ENCODE measurements at places on chromosomes 1 and 21.

- DNase-seq: no peak
Observed at GRCh38 chr1:30804352-30804751, 46.8 kb upstream of the LAPTM5 start.

DNA sequence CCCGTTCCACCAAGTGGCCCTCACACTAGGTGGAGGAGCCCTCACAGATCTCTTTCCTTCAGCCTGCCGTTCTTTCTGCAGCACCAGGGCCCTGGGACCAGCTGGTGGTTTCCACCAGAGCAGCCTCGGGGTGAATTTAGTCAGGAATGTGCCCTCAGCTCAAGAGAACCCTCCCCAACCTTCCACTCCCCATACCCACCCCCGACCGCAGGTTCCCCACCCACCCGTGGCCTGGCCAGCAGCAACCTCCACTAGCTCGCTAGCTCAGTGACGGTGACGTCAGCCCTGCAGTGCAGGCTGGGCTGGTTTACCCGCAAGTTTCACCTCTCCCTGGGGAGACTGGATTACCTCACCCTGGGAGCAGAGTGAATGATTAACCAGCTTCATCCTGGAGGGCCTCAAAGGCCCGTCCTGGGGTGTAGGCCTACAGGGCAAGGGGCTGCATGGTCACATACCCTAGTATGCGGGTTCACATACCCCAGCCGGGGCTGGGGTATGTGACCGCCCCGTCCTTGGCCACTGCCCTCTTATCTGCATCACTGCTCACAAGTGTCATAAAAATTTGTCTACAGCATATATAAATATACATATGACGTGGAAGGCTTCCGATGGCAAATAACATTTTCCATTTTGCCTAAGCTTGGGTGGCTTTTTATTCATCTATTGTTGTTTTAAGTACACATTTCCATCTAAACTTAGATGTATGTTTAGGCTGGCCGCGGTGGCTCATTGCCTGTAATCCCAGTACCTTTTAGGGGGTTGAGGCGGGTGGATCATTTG lies 24.5 kb downstream of the ELF3 start:
- no peak for DNase-seq

GRCh38 chr1:73744985-73745384 lies 453.0 kb downstream of the LRRIQ3 start:
- no peak for DNase-seq

DNA sequence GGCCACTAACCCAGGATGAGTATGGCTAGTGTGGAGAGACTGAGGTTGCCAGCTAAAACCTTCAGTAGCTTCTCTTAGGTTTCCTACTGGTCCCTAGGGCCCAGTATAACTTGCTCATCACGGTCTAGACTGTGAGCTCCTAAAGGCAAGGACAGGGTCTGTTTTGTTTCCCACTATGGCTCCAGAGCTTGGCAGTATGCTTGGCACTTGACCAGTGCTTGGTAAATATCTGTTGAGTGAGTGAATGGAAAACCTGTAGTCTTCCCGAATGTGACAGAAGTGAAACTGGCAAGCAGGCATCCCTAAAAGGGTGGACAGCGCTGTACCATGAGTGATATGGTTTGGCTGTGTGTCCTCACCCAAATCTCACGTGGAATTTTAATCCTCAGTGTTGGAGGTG lies 13.1 kb upstream of the PARS2 start:
- no peak for DNase-seq

DNA sequence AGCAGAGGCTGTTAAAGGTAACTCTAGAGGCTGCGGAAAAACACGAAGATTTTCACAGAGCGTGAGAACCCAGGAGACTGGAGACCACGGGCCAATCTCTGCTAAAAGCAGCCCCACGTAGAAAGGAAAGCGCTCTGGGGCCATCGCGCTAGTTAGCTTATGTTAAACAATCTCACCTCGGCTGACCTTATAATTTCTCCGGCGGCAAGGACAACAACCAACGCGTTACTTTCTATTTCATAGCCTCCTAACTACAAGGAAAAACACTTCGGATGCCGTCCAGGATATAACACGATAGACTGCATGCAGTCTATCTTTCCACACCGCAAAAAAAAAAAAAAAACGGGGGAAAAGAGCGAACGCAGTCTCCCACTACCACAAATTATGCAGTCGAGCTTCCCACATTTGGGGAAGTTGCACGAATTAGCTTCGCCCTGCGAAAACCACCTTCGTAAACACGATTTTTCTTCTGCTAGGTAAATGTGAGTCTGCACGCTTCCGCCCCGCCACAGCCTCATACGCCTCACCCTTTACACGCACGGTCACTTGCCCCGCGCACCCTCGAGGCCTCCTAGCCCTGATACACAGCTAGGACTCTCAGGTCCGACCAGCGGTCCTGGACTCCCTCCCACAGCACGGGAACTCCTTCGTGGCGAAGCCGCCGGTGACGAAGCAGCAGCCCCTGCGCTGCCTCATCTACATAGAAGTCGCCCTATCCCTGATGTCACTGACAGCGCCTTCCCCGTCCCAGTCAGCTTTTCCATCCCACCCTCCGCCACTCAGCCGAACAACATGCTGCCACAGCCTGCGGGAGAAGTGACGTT lies 87.8 kb downstream of the PRKAB2 start:
- no peak for DNase-seq

DNA sequence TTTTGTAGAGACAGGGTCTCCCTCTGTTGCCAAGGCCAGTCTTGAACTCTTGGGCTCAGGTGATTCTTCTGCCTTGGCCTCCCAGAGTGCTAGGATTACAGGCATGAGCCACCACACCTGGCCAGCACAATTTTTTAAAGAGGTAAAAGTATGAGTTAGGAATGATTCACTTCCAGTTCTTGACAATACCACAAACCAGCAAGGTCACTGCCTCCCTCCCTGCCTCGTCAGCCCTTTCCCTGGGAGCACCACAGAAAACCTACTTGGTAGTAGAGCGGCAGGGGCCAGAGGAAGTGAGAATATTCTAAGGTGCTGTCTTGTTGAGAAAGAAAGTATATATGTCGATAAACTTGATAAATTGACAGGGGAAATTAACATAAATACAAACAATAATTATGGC lies 10.8 kb upstream of the CDA start:
- DNase-seq: no peak

- peak; percentile 98 for DNase-seq
Observed at GRCh38 chr1:117059678-117060440, at the start of gene TTF2. TTF2 (plus strand) TSS chr1:117060326; CDS start chr1:117060347, 21 bp downstream.

DNA sequence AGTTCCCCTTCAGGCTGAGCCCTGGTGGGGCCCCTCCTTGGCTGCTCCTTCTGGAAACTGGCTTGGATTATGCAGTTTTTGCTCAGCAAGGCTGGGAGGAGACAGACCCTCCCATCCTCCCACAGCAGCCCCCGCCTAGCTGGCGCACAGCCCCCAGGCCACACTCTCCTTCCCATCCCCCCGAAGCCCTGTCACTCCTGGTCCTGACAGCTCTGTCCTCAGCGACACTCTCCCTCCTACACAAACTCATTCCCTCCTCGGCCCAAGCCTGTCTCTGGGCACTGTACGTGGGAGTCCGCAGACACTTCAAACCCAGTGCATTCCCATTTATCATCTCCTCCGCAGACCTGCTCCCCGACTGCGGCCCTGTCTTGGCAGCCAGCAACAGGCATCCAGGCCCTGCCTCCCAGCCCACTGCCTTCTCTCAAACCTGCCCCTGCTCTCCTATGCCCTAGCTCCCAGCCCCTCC lies 25.0 kb upstream of the EPHB2 start:
- no peak for DNase-seq

GRCh38 chr1:41509270-41509671 lies 24.8 kb upstream of the EDN2 start:
- no peak for DNase-seq

DNA sequence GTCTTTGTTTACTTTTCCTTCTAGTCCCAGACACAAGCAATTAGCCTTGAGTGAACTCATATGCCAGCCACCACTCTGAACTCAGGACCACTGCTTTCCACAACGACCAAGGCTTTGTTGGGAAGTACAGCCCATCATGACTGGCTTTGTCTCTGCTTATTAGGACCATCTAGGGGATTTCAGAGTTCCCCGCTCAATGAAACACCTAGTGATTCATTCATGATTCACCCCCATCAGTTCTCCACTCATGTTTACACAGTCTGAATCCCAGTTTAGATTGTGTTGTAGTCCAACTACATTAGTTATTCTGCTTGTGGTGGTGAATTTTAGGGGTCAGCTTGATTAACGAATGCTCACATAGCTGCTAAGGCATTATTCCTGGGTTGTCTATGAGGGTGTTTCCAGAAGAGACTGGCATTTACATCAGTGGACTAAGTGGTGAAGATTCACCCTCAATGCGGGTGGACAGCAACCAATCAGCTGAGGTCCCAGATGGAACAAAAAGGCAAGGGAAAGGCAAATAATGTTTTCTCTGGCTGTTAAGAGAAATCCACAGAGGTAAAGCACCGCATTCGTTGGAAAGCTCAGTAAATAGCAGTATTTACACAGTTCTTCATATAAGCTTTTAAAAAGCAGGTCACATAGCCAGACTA lies 122.7 kb downstream of the RGS21 start:
- no peak for DNase-seq

DNA sequence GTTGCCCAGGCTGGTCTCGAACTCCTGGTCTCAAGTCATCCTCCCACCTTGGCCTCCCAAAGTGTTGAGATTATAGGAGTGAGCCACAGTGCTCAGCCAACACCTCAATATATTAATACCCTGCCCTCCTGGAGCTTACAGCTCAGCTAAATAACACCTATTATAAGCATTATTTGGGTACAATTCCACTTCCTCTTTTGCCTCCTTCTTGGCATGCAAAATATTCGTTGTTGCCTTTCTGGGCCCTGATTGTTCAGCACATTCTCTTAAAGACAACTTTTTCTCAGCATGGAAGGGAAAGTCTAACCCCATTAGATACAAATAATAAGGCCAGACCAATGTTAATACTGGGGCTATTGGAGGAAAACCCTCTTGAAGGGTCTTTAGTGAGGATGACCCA lies 2.8 kb downstream of the PAQR7 start:
- DNase-seq: no peak

DNA sequence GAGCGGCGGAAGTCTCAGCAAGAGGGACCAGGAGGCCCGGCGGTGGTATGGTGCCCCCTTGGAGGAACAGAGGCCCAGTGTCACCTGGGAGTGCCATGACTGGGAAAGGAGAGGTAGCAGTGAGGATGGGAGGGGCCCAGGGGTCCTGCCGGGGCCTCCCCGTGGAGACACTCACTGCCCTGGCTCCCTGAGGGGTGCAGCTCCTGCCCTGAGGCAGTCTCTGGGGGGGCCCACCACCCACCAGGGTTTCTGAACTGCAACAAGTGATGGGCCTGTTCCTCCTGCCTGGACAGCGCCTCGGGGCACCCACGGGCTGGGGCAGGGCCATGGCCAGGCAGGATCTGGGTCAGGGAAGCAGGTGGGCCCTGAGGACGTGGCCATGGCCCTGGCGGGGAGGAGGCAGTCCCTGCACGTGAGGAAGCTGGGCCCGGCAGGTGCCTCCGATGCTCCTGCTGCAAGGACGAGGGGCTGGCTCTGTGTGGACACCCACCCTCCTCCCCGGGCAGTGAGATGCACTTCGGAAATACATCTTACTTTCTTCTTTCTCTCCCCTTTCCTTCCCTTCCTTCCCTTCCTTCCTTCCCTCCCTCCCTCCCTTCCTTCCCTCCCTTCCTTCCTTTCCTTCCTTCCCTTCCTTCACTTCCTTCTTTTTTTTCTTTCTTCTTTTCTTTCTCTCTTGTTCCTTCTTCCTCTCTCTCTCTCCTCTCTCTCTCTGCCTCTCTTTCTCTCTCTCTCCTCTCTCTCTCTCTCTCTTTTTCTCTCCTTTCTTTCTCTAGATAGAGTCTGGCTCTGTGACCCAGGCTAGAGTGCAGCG lies 66.6 kb downstream of the MORN1 start:
- DNase-seq: no peak

GRCh38 chr1:3442901-3443300 lies 11.6 kb upstream of the ARHGEF16 start:
- DNase-seq: no peak

- no peak for DNase-seq
Observed at GRCh38 chr1:178510155-178510554, 2.8 kb upstream of the TEX35 start.
